ENCODE measurements at places on chromosomes 3 and 15.

- peak; percentile 30 for DNase-seq
These were observed 167.2 kb downstream of the RBMS3 start for GRCh38 chr3:29447946-29448627.

DNA sequence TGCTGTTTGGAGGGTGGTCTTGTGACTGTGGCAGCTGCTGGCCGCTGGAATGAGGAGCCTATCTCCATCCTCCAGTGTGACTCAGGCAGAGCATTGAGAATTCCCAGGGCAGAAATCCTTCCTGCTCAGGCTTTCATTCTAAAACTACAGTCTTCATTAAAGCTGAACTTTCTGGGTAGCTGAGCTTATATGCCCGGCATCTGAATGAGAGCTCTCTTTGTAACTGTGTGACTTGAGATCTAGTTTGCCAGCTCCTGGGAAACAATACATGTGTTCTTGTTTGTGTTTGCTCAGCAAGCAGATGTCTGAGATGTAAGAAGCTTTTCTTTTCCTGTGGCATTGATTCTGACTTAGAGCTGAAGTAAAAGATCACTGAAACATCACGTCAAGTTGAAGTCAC lies 22.4 kb downstream of the RLBP1 start:
- DNase-seq = no peak

DNA sequence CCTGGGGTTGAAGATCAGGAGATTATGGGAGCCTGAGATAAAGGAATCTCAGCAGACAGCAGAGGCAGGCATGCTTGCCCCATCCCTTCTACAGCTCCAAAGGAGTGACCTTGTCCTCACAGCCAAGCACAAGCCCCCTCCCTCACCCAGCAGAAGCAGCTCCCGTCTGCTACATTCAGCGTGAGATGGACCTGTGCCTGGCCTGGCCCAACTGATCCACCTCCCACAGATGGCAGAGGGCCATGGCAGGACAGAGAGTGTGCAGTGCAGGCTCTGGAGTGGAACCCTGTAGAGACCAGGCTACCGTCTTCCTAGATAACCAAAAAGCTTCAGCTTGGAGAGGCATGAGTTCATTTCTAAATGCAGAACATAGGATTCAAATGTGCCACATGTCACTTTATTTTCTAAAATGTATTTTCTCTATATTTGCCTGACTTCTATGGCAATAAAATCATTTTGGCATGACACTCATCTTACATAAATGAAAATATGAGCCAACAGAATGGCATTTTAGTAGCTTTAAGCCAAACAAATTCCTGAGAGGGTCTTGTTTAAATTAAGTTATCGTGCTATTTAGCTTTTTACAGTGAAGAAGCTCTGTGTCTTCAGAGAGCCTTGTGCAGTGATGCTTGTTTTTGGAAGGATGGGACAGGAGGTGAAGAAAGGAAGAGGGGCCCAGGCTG lies 43.7 kb downstream of the SLC12A8 start:
- DNase-seq = no peak

DNA sequence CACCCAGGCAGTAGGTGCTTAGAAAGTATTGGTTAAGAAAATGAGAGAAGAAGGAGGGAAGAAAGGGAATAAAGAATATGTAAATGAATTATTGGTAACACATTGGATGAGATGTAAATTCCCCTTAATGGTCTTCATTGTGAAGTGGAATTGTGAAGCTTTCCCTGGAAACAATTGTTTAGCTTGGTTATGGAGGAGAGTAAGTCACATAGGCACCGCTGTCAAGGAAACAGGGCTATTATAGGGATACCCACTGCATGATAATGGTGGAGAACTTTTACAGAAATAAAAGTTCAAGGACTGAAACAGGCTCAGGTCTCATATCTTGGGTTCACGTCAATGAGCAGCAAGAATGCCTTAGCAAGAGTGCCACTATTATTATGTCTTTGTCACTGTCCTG lies 9.5 kb downstream of the SYNPR start:
- DNase-seq = no peak

- DNase-seq = no peak
These were observed 969.4 kb downstream of the NTRK3 start for GRCh38 chr15:87287156-87287555.

DNA sequence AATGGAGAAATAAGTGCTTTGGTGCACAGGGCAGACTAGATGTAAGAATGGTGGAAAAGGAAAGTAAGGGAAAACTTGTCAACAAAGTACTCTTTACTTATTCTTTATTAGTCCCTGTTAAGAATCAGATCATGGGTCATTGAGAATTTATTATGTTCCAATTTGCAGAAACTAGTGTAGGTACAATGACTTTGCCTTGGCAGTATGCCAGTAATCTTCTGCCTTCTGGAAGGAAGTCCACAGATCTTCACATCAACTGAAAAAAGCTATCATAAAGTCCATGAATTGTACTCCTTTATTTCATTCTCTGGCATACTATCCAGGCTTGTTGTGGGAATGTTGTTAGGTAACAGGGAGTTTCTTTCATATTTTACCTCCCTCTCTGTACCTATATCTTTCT lies 88.2 kb upstream of the FLNB start:
- DNase-seq = no peak

- DNase-seq = no peak
These were observed 38.8 kb downstream of the PRKCD start for GRCh38 chr3:53199834-53200233.

DNA sequence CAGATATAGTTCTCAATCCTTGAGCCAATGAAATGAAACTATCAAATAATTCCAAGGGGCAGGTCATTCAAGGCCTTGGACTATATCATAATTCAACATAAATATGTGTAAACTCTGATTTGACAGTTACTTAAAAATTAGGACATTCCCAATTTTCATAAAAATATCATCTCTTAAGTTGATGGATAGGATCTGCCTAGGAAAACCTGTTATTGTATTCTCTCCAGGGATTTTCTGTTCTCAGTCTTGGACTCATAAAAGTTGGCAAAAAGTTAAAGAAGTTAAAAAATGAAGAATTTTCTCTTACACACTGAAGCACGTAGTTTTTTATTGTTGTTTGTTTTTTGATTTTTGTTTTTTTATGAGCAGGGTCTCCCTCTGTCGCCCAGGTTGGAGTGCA lies 109.0 kb downstream of the TP63 start:
- no peak for DNase-seq

GRCh38 chr15:56058986-56059385 lies 65.6 kb upstream of the NEDD4 start:
- DNase-seq = no peak

GRCh38 chr3:186583831-186584230 lies 13.3 kb downstream of the DNAJB11 start:
- DNase-seq = no peak

DNA sequence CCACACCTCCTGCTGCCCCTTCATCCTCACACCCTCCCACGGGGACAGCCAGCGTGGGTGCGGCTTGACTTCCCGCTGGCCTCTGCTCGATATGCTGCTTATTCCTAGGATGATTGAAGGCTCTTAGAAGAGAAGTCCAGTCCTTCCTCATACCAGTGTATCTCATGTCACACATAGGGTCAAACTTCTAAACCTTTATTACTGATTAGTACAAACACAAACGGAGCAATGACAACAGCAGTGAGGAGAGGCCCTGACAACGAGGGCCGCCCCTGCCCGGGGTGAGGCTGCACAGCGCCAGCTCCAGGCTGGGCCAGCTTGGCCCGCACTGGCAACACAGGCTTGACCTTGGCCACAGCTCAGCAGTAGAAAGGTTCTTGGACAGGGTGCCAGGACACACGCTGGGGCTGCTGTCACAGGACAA lies 3.7 kb downstream of the CIB1 start:
- no peak for DNase-seq

GRCh38 chr3:107045791-107046190 lies 331.4 kb upstream of the CCDC54 start:
- DNase-seq = no peak

DNA sequence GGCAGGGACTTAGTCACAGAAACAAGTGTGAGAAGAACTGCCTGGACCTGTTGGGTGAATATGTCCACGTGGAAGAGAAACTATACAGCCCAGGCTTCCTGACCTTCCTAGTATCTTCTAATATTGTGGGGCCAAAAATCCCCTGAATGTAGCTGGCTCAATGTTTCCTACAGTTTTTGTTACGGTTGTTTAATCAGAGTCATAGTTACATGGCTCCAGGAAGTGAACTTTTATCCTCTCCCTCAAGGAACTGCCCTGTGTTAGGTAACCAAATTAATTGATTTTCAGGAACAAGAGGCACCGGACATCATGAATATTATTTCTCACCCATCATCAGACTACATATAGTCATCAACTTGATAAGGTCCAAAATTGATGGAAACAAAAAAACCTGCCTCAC lies 59.0 kb downstream of the ANXA2 start:
- no peak for DNase-seq

- no peak for DNase-seq
These were observed 47.4 kb downstream of the NTRK3 start for GRCh38 chr15:88209111-88209510.

DNA sequence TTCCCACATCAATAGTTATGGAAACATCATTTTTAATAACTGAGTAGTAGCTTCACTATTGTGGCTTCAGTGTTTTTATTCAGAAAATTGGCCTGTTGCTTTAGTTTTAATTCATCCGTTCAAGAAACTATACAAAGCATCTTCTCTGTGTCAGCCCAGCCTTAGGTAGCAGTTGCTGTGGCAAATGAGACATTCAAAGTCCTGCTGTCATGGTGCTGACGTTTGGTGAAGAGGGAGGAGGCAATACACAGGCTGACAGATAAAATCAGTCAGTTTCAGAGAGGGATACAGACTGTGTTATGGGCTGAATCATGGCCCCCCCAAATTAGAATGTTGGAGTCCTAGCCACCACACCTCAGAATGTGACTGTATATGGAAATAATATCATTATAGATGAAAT lies 56.5 kb downstream of the SLC7A14 start:
- DNase-seq = no peak

DNA sequence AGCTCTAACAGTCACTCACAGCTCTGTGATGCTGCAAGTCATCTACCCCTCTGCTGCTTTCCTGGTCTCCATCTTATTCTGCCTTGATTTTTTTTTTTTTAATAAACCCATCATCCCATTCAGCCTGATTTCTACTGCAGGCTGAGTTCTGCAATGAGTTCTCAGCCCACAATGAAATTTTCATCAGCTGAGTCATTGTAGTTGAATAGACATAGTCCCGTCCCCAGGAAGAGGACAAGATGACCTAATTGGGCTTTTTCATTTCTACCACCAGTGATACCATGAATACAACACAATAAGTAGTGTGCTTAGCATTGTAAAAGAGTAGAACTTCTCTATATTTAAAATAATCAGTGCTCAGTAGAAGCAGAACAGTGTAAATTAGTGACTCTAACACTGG lies 59.3 kb downstream of the C3orf85 start:
- DNase-seq = no peak

DNA sequence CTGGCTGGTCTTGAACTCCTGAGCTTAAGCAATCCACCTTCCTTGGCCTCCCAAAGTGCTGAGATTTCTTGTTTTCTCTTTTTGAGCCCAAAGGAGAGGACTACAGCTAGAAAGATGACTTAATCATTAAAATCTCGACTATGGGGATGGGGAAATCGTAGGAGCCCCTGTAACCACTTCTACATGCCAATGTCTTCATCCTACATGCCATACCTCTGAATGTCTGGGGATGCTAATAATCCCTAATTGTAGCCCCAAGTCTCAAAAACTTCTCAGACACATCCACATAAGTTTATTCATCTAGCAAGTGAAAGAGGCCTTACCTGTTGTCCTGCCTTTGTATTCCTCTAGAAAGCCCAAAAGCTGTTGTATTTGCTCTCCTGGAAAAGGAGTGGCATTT lies 3.7 kb upstream of the RHOV start:
- DNase-seq = no peak

- DNase-seq = peak; percentile 28
These were observed 3.6 kb upstream of the SMAD6 start for GRCh38 chr15:66698318-66698961.

DNA sequence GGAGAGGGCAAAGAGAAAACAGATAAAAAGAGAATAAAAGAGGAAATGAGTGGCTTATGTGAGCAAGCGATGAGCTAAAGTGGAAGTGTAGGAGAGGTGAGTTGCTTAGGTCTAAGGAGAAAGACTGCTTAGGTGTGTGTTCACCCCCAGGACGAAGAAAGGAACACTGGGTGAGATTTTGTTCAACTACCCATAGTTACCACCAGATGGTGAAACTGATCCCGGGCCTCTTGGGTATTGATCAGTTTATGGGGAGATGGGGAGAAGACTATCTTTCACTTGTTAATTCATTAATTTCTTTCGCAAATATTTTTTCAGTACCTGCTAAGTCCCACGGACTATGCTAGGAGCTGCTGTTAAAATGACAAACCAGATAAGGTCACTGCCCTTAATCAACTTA lies 33.9 kb downstream of the GAP43 start:
- DNase-seq = no peak

- DNase-seq = no peak
These were observed 13.9 kb downstream of the AADAC start for GRCh38 chr3:151827816-151828215.

DNA sequence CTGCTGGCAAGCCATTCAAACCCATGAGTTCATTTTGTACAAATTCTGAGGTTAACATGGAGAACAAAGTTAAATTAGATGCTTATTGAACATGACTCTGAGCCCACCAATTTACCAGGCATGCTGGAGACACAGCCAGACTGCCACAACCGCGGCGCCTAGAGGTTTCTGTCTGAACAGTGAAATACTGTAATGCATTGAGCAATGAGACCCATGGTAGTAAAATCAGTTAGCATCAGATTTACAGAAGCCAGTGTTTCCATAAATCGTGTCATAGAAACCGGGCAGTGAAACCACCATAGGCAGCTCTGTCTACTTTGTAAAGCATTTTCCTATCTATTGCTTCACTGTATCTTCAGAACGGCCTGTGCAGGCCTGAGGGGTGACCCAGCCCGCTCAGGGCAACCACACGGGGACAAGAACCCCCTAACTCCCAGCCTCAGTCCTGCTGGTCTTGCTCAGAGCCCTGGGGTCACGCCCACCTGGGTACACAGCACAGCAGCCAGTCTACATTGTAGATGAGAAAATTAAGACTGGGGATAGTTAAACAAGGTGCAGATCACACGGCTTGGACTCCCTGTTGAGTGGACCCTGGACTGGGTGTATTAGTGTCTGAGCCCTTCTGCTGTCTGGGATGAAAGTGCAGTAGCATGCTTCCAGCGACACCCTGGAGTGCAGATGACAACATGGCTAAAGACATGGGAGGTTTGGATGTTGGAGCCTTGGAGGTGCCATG lies 44.2 kb downstream of the MGLL start:
- no peak for DNase-seq

DNA sequence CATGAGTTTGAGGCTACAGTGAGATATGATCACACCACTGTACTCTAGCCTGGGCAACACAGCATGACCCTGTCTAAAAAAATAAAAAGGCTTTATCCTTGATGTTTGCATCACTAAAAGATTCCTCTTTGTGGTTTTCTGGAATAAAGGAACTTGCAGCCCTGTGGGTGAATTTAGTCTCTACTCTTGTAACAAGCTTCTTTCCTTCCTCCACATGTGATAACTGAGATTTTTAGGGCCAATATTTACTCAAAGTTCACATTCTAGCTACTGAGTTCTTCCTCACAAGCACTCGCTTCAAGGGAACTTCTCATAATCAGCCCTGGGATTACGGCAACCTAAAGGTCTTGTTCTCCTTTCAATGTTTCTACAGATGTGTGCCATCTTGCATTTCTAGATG lies 24.6 kb downstream of the COMMD2 start:
- no peak for DNase-seq

GRCh38 chr15:70833861-70834765 lies 19.8 kb downstream of the LARP6 start:
- no peak for DNase-seq

All from NCI-H345 (cell line).